ENCODE measurements at places on chromosomes 1 and 21.
A peak's percentile ranks its signal among the peaks of the same experiment; 100 is the strongest.

GRCh38 chr1:29849038-29849750, 612.9 kb downstream of the PTPRU start:
- DNase-seq, result peak; percentile 9

- DNase-seq, result no peak
Measured at GRCh38 chr1:7432900-7433380, 338.2 kb upstream of the VAMP3 start.

- DNase-seq, result no peak
Measured at GRCh38 chr1:4684136-4684535, 29.7 kb downstream of the AJAP1 start.

- DNase-seq, result no peak
Measured at GRCh38 chr21:44462086-44462833, 7.0 kb downstream of the LRRC3 start.

DNA sequence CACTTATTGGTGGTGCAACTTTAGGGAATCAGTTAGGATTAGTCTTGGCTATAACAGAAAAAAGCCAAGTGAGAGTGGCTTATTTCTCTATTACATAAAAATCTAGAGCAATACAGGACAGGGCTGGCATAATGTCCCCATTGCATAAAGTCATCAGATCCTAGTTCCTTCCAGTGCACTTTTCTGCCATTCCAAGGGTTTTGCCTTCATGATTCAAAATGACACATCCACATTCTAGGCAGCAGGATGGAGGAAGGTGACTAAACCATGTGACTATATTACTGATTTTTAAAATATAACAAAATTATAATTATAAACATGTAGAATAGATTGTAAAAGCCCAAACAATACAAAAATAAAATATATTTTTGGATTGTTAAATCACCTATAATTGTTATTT, 18.8 kb downstream of the JUN start:
- no peak for DNase-seq

DNA sequence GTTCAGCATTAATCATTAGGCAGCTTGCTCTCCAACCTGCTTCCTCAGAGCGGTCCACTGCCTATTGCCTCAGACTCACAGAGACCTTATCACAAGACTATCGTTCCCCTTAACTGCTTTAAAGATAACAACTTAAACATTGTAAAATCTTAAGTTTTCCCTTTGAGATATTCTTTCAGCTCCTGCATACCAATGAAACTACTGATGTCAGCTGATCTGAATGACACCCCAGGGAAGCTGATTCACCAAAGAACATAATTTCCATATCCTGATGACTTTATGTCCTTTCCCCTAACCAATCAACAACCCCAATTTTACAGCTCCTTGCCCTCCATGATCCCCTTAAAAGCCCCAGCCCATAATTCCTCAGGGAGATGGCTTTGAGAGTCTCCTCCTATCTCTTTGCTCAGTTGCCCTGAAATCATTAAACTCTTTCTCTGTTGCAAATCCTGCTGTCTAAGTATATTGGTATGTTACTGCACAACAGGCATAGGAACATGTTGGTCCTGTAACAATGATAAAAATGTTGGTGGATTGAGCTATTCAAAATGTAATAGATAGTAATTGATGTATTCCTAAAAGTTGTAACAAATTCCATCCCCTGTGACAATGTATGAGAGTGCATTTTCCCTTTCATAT, 621.4 kb upstream of the RGS18 start:
- no peak for DNase-seq

DNA sequence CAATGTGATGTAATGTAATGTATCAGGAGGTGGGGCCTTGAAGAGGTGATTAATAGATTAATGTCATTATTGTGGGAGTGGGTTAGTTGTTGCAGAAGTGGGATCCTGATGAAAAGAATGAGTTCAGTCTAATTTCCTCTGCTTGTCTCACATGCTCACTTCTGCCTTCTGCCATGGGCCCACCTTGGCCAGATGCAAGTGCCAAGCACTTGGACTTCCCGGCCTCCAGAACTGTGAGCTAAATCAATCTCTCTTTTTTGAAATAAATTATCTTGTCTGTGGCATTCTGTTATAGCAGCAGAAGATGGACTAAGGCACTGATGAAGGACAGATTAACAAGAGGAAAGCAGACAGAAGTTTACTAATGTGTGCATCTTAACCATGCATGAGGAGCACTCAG, 123.9 kb downstream of the ETS2 start:
- no peak for DNase-seq

GRCh38 chr21:29237110-29238052, 61.3 kb upstream of the BACH1 start:
- DNase-seq, result no peak

- DNase-seq, result no peak
Measured at GRCh38 chr1:79969886-79970285, 963.4 kb upstream of the ADGRL4 start.

- DNase-seq, result no peak
Measured at GRCh38 chr1:222694927-222695326, 17.4 kb downstream of the AIDA start.

DNA sequence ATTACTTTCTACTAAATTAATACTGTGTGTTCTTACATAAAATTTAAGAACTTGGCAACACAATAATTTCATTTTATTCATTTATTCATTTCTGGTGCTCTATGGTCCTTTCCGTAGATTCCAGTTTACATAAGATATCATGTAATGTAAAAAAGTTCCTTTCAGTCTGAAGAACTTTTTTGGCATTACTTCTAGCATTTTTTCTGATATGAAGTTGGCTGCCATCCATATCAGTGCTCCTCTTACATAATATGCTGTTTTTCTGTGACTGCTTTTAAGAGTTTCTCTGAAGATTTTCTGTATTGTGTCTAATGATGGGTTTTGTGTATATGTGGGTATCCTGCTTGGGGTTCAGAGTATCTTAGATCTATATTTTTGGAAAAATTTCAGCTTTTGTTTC, 34.8 kb downstream of the LIN9 start:
- DNase-seq, result no peak

- no peak for DNase-seq
Measured at GRCh38 chr1:232978815-232979214, 28.4 kb downstream of the NTPCR start.

- DNase-seq, result no peak
Measured at GRCh38 chr21:46431884-46432488, 26.7 kb upstream of the DIP2A start.

- DNase-seq, result no peak
Measured at GRCh38 chr1:32012709-32013385, 821 bp upstream of the KHDRBS1 start.

- DNase-seq, result no peak
Measured at GRCh38 chr1:7110321-7110720, 325.1 kb downstream of the CAMTA1 start.

- DNase-seq, result no peak
Measured at GRCh38 chr1:228364068-228364705, 42.4 kb downstream of the TRIM11 start.

DNA sequence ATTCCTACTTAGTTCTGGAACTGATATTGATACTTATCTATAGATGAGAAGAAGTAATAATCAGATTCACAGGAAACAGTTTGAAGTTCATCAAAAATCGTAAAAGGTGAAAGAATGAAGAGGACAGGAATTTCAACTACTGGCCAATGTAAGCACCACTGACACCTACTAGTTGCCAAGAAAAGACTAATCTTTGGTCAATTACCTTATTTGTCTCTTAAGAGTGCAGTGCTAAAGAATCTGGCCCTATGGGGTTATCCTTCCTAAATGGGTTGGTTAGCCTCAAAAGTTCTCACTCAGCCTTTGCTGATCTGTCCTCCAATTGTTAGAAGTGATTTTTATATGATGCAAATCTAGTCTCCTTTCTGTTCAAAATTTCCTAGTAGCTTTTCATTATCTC, 29.5 kb downstream of the ADSS2 start:
- no peak for DNase-seq

GRCh38 chr21:38765056-38765455, 40.7 kb upstream of the ETS2 start:
- DNase-seq, result no peak

DNA sequence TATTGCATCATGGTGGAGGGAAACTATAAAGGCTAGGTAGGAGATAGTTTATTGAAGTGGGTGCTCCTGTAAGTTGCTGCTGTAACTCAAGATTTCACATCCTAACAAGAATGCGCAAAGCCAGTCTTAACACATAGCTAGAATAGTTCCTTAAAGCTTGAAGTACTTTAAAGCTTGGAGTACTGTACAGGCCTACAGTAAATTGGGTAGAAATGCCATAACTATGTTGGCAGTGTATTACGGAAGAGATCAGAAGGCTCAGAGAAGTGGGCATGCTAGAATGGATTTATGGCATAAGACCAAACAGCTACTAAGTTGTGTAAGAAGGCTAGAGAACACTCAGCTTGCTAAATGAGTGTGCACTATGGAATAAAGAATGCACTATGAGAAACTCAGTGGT, 44.5 kb downstream of the DMRTA2 start:
- DNase-seq, result no peak

DNA sequence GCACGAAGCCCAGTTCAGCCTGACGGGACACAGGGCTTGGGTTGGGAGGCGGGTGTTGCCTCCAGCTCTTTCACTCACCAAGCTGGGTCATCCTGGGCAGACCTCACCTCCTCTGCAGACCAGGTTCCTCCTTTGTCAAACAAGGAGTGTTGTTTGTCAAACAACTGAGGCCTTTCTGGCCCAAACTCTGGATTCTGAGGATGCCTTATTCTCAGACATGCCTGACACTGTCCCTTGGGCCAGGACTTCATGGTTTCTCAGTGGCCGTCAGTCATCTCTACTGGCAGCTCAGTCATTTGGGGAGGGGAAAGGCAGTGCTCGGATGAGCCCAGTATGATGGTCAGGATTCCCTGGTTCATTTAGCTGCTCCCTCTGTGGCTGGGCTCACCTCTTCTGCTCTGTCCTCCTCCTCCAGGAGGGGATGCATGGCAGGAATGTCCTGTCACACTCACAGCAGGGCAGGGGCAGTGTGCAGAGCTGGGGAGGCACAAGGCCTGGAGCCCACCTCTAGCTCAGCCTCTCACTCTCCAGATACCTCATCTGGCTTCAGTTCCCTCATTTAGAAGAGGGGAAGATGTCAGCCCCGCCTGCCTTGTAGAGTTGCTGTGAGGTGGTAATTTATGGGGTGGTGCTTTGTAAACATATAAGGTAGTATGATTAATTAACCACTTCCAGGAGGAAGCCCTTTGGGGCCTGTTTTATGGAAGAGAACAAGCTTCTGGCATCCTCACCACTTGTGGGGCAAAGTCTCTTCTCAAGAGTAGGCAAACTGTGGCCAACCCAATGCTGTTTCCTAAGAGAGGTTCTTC, 20.6 kb downstream of the SLC2A1 start:
- no peak for DNase-seq

DNA sequence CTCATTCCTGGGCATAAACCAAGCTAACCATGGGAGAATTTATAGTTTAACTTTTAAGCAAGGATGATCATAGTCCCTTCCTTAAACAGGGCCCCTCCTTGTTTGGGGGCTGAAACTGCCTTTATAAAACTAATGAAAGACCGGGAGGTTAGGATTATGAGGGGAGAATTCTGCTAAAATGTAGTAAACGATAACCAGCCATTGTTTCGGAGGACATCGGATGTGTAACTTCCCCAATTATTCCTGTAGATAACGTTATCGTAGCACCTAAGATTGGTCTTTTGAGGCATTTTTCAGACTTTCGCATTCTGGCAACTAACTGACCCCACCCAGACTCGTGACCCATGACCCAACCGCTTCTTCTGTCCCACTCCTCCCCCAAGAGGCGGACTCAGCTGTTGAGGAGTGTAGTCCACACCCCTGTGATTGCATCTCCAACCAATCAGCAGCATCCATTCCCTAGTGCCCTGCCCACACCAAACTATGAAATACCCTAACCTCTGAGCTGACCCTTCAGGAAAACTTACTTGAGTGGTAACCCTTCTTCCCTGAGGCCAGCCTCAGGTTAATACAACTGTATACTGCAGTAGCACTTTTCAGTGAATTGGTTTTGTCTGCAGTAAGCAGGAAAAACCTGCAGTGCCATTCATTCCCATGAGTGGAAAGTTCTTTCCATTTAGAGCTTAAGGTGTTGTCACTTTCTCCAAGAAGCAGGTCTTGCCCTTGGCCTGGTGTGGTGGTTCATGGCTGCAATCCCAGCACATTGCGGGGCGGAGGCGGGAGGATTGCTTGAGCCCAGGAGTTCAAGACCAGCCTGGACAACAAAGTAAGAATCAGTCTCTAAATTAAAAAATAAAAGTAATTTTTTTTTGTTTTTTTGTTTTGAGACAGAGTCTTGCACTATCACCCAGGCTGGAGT, 823 bp upstream of the SYF2 start:
- no peak for DNase-seq

DNA sequence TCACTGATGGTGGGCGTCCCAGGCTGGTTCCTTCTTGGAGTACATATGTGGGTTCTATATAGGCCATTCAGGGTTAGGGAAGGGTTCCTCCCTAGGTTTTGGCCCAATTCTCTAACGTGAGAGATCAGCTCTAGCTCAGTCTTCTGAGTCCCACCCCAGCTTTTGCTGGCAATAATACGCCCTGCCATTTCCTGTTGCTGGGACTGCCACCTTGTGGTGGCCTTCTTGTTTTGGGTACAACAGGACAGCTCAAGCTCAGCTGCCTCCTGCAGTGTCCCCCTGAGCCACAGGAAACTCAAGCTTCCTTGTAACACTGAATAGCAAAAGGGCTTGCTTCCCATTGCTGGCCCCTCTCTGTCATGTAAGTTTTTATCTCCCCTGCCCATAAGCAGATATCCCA, 77.8 kb downstream of the BACH1 start:
- peak; percentile 25 for DNase-seq

- DNase-seq, result no peak
Measured at GRCh38 chr1:84750110-84750730, 60.0 kb upstream of the SSX2IP start.

DNA sequence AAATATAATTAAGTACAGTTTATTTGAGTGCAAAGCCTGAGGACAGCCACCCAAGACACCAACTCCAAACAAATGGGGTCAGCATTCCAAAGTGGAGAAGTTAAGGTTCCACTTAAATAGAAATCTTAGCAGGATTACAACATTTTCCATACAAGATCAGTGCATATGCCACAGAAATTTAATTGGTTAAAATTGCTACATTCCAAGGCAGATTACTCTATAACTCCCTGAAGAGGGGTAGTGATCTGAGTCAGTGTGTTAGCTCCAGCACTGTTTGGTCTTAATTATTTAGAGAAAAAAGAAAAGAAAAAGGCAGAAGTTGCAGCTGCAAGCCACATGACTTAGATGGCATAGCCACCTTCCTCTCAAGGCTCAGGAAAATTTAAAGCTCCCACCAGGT, 297.5 kb downstream of the HHIPL2 start:
- no peak for DNase-seq

DNA sequence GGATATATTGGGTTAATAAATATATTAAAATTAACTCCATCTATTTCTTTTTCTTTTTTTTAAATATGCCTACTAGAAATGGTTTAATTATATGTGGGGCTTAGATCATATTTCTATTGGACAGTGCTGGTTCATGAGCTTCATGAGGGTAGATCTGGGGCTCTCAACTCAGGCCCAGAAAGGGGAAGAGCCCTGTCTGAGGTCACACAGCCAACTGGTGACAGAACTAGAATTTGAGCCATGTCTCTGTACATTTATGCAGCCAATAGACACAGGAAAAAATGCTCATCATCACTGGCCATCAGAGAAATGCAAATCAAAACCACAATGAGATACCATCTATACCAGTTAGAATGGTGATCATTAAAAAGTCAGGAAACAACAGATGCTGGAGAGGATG, 5.1 kb upstream of the EPHB2 start:
- no peak for DNase-seq

Data from stimulated activated CD8-positive, alpha-beta memory T cell treated with anti-CD3 and anti-CD28 coated beads, Interleukin-7, amount 100 ng/mL, for 1 hour (primary cell).